ENCODE measurements at places on chromosomes 2 and 18. TPM values are rescaled to one million over a fixed set of nuclear protein-coding genes. Genes with fewer than 3 reads are reported as not detected.
A peak's percentile ranks its signal among the peaks of the same experiment; 100 is the strongest.

DNA sequence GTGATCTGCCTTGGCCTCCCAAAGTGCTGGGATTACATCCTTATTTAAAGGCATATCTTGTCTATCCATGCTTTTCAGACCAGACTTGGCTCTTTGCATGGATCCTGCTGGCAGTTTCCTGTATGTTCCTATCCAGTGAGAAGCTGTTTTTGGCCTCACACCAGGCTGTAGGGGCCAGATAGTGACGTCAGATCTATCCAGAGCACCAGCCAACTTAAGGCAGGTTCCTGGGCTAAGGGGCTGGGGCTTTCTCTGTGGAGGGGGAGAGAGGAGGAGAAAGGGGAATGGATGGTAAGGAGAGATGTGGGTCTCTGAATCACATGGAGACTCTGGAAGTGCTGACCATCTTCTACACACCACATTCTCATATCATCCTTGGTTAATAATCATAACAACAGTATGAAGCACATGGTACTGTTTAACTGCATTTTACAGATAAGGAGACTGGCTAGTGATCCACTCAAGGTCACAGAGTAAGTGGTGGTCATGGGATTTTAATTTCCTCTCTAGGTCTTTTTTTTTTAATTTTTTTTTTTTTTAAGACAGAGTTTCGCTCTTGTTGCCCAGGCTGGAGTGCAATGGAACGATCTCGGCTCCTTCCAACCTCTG lies 2.0 kb upstream of the FAM117B start:
- no peak for DNase-seq

DNA sequence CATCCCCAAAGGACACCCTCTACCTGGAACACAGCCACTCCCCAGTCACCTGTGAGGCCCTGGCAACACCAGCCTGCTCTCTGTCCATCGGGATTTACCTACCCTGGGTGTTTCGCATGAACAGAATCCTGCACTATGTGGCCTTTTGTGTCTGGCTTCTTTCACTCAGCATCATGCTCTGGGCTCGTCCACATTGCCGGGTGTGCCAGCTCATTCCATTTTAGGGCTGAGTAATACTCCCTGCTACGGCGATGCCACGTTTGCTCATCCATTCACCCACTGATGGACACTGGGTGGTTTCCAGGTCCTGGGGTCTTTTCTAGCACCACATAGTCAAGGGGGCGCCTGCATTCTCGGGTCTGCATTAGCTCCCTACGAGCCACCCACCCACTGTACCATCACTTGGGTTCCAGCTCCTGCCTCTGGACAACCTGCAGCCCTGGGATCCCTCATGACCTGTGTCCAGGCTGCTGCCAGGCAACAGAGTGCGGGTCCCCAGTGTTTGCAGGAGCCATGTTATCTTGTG lies 22.0 kb downstream of the KCNF1 start:
- DNase-seq: no peak

DNA sequence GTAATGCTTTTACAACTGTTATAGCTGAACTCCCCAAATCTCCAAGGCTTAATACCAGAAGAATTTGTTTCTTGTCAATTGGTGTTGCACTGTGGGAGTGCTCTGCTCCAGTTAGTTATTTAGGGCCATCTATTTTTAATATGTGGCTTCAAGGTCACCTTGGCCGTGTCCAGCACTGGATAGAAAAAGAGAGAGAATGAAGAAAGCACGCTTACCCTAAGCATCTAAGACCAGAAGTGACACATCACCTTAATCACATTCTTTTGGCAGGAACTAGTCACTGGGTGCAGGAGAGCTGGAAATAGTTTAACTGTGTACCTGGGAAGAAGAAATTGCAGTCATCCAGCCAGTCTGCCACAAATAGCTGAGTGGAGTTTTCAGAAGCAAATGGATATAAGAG lies 78.8 kb downstream of the VWC2L start:
- no peak for DNase-seq

CD226 gene
- 0.49 TPM for total RNA-seq

DNA sequence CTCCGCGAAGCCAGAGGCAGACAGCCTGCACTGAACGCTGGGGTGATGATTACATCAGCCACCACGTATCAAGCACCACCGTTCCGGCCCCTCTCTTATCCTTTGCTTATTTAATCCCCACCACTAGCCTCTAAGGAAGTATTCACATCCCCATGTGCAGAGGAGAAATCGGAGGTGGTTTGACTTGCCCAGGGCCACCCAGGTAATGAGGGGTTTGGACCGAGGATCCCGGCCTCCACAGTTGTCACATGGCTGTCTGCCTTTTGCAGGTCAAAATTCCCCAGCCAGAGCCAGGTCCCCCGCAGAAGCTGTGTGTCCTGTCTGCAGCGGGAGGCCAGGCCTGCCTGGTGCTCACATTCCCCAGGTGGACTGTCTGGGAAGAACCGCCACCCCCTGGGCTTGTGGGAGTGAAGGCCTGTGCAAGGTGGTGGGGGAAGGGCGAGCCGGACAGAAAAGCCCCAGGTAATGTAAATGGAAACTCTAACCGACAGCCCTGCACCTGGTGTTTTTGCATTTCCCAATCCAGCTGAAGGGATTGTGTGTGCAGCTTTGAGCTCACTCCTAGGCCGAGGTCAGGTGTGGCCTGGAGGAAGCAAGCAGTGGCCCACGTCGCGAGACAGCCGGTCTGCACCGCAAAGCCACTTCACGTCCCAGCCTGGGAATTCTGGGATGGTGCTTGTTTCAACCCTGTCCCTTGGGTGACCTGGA lies 108.5 kb upstream of the ID2 start:
- DNase-seq: no peak

ARMC9 gene
- total RNA-seq: 62.3 TPM

GRCh38 chr18:32612651-32613050 lies 142.0 kb upstream of the GAREM1 start:
- DNase-seq: no peak

DNA sequence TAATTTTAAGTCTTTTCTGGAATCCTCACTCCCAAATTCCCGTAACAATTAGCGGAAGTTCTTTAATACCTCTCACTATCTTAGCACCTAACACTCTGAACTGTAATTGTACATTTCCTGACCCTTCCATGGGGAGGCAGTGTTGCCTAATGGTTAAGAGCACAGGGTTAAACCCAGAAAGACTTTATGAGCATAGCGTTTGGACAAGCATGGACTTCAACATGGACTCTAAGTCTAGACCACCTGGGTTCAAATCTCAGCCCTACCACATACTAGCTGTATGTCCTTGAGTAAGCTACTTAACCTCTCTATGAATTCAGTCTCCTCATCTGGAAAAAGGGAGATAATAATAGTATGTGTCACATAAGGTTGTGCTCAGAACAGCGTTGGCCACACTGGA lies 13.0 kb downstream of the ANTXR1 start:
- peak; percentile 56 for DNase-seq

GRCh38 chr2:42032224-42032620 lies 15.6 kb upstream of the PKDCC start:
- no peak for DNase-seq

DNA sequence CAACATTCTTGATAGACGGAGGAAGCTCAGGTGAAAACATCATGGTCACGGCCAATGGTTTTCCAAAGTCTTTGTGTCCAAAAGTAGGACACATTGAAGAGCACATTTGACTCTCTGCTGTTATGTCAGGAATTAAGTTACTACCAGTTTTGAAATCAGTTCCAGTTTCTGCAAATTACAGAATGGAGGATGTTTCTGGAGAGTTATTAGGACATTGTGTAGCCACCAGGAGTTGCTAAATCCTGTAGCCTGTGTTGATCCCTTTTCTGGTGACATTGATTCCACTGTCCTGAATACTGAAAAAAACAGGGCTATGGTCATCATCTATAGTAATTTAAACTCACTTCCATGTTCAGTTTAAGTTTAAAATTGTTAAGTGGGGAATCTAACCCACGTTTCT lies 15.3 kb downstream of the UPP2 start:
- no peak for DNase-seq

- DNase-seq: no peak
These were observed 97.9 kb upstream of the GPR45 start for GRCh38 chr2:105143467-105144151.

- no peak for DNase-seq
These were observed 111.3 kb upstream of the CREB1 start for GRCh38 chr2:207418419-207418818.

UGT1A5 gene
- not detected for total RNA-seq

HDAC4 gene
- 4.6 TPM for total RNA-seq

POTEC gene
- not detected for total RNA-seq

HOXD12 gene
- not detected for total RNA-seq

DNA sequence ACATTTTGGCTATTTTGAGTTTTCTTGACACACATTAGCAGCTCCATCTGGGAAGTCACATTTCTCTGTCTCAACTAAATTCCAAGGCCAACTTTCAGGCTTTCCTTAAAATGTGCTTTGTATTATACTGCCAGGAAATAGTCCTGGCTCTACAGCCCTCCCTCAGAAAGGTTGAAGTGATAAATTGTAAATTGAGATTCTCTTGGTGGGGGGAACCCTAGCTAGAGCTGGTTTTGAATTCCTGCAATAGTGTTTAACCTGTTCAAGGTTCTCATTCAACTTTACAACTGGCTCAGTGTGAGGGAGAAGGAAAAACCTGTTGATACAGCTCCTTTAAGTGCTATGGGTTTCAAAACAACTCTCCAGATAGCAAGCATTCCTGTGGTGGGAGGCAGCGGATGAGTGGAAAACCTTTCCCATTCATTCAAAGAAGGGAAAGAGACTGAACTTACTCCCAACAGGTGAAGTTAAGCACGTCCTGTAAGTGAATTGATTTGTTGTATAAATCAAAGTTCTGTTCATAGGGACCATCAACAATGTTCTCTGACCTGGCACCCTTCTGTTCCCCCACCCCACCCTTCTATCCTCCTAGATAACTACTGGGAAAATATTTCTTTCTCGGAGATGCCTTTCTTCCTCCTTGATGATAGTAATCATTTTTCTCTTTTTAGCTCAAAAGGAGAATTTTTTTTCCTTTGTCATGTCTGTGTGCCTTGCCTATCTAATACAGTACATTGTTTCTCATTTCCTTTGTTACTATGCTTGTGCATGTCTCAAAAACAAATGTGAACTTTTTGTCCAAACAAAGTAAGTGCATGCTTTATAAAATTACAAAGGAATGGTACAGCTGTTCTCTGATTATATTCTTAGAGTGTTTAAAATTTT lies 44.2 kb upstream of the SLC39A10 start:
- DNase-seq: peak; percentile 67

PDIA6 gene
- 538 TPM for total RNA-seq

KIF5C gene
- 0.12 TPM for total RNA-seq

GRCh38 chr2:63589148-63589958 lies 590 bp downstream of the MDH1 start:
- peak; percentile 9 for DNase-seq

GRCh38 chr2:197102231-197102630 lies 175.7 kb upstream of the PGAP1 start:
- no peak for DNase-seq

GRCh38 chr2:128273469-128274081 lies 45.1 kb downstream of the HS6ST1 start:
- DNase-seq: no peak

DNA sequence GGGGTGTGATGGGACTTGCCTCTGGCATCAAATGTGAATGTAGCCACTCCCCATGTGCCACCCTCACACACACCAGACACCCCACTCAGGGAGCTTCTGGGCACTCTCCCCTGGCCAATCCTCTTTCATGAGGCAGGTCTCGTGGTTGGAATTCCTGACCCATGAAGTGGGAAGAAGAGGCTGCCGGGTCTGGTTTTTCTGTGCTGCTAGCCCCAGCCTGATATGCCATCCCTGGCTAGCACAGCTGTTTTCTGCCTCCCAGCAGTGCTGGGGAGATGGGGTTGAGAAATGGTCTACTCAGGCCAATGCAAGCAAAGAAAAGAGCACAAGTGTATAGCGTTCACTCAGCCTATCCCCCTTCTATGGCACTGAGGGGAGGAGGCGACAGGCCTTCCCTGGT lies 1.2 kb upstream of the C2orf72 start:
- no peak for DNase-seq

DNA sequence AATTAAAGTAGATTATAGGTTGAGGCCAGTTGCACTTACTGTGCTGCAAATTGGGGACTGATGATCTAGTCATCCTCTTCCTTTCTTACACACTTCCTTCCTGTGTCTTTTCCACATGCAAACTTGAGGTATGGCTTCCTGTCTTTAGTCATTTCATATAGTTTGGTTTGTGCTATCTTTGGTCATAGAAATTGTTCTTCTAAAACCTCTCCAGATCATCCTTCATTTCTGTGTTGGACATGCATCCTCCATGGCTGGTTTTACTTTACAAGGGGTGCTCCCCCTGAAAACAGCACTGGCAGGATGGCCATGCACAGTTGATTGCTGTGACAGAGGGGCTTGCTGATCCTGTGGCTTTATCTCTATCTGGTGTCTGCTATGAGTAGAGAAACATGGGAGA lies 36.5 kb downstream of the MGAT5 start:
- DNase-seq: no peak

DNA sequence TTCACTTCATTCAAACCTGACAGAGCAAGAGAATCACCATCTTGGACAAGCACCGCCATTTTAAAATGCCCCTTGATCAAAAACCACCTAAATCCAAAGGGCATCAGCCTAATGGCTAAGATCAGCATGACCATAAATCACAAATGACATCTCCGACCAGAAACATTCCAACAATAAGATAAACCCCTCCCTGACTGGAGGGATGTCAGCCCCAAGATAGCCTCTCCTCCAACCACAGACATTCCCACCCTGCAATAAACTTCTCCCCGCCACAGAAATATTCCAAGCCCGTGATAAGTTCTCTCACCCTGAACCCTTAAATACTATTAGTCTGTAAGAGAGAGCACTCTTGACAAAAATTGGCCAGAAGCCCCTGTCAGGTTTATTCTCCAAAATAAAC lies 21.6 kb upstream of the LYPD1 start:
- DNase-seq: no peak

DNA sequence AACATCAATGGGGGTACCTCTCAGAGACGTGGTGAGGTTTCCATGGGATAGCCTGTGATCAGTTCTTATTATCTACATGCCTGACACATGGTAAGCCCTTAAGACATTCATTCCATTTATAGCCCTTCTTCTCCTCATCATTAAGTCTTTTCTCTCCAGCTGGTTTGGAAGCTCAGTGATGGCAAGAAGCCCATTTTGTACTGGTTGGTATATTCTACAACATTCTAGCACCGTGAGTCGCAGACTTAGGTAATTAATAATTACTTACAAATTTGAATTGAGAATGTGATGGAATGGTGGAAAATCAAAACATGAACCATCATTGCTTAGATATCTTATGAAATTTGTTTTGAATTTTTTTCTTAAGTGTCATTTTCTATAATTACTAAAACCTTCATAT lies 472.6 kb downstream of the DLGAP1 start:
- peak; percentile 10 for DNase-seq

Data from RPMI7951 (cell line).